ENCODE measurements at places on chromosomes 2 and 18.

DNA sequence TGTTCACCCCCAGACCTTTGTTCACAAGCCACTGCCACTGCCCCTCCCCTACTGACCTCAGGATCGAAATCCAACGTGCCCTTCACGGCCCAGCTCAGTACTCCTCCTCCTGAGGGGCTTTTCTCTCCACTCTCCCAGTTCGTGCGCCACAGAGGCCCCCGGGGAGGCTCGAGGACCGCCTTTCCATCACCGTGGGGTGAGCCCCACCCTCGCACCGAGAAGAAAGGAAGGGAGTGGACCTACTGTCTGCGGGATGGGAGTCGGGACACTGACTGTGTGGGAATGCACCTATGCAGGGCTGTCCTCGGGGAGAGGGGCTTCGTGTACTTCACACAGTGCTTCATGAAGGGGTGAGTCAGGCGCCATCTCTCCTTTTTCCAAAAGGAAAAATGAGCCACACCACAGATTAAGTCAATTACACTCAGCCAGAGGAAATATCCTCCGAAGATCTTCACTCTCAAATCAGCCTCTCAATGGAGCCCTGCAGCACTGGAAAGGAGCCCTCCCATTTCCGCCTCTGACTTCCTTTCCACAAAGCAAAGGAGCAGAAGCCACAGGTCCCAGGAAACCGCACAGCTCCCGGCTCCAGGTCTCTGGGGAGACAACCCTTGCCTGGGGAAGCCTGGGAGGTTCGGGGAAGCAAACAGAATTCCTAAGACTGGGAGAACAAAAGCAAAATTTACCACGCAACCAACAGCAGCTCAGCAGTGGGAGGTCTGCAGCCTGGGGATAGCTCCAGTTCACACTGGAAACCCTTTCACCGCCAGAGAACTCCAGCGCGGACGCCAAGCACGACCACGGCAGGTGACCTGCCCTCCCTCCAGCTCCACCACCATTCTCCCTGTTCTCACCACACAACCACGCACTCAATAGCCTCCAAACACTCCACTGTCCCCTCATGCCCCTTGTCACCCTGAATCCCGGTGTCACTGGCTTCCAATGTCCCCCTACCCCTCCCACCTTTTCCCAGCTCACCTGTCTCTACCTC is 21.6 kb downstream of the ADCY3 start:
- DNase-seq, result no peak

DNA sequence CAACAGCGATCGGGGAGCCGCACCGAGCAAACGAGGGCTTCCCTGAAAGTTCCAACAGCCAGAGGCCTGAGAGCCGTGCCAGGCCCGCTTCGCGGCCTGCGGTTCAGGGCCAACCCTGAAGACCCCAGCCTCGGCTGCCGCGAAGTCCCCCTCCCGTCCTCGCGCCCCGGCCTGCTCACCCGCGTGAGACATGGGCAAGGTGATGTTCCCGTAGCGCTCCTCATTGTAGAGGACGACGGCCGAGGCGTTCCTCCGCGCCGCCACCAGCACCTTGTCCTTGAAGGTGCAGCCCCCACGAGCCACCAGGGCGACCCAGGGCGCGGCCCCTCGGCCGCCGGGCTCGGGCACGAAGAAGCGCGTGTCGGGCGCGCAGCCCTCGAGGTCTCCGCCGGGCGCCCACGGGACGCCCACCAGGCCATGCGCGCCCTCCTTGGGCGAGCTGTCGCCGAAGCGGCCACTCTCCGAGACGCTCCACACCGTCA is 510 bp downstream of the RNF149 start:
- peak; percentile 45 for DNase-seq

DNA sequence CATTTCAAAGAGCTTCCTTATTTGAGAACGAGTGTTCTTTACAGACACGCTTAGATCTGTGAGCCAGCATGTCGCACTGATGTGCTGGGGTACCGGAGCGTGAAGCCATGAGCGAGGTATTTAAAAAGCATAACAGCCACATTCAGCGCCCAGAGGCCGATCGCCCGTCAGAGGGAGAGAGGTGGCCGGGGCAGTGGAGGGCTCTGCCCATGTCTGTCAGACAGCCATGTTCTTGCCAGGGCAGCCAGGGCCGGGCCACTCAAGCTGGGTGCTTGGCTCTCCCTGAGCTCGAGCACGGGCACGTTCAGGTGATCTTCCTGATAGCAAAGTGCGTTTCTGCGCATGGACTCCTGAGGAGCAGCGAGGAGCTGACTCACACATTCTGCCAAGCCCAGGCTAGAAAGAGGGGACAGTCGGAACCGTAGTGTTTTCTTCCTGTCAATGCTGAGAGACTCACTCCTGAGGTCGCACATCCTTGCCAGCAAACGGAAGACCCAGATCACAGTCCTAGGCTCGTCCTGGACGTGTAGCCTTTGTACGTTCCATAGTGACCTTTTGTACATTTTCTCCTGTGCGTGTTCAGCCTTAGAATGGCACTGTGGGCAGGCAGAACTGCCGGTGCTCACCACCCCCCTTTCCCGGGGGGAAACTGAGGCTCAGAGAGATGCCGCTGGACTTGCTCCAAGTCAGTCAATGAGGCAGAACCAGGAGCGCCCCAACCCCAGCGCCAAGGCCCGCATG is 100.7 kb downstream of the NFATC1 start:
- no peak for DNase-seq

DNA sequence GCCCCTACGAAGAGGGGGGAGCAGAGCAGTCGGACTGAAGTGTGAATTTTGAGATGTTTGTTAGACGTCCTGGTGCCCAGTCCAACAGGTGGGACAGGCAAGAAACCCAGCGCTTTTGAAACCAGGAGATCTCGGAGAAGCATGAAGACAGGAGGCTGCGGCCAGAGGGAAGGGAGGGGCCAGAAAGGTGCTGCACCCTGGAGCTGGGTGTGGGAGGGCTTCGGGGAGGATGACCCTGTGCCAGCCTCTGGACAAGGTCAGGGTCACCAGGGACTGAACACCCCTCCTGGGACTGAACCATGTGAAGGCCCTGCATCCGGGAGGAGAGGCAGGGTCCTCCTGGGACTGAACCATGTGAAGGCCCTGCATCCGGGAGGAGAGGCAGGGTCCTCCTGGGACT is 6.1 kb downstream of the TMEM18 start:
- DNase-seq, result no peak

DNA sequence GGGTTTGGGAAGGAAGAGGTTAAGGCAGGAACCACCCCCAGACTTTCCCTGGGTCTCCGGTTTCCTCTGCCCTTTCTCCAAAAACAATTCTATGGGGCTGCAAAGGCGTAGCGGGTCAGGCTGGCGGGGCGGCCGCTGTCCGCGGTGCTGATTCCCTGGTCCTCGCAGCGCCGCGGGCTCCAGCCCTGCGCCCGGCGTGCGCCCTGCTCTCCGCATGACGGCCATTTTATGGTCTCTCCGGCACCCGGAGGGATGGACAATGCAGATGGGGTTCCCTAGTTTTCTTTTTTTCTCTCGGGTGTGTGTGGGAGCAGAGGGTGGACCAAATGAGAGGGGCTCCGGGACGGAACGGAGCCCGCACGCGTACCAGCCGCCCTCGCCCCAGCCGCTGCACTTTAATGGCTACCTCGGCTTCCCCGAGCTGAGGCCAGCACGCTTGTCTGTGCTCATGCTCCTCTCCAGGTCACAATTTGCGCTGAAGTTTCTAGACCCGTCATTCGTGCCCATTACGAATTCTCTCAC is 1.6 kb downstream of the ST8SIA3 start:
- peak; percentile 90 for DNase-seq

DNA sequence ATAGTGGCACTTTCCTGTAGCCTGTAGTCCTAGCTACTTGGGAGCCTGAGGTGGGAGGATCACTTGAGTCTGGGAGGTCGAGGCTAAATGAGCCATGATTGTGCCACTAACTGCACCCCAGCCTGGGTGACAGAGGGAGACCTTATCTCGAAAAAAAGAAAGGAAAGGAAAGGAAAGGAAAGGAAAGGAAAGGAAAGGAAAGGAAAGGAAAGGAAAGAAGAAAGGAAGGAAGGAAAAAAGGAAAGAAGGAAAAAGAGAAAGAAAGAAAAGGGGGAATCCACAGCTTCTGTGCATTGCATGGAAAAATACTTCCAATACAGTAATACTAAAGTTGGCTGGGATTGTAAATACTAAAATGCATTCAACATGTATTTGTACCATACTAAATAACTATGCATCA is 12.8 kb upstream of the PIK3C3 start:
- no peak for DNase-seq

GRCh38 chr18:5463831-5464230 is 80.0 kb downstream of the EPB41L3 start:
- DNase-seq, result no peak

- peak; percentile 55 for DNase-seq
Observed at GRCh38 chr2:238425979-238426567, 654 bp upstream of the ASB1 start.

GRCh38 chr2:171181064-171182049 is 20.7 kb upstream of the TLK1 start:
- peak; percentile 40 for DNase-seq
